NCI-H2171 treated with DMSO at 0.1 percent for 48 hours (cell line): ENCODE measurements at places on chromosomes 1 and 21.

- no peak for DNase-seq
Measured at GRCh38 chr21:42614396-42614795, 39.0 kb upstream of the PDE9A start.

DNA sequence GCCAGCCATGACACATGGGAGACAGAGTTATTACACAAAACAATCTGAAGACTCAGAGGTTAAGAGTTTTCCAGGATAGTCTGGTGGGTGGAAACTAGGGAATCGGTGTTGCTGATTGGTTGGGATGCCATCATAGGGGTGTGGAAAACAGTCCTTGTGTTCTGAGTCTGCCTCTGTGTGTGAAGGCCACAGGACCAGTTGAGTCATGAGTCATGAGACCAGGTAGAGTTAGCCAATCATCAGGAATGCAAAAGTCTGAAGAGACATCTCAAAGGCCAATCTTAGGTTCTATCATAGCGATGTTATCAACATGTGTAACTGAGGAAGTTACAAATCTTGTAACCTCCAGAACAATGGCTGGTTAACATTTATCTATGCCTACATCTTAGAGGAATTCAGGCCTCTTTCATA is 49.7 kb upstream of the NEK7 start:
- no peak for DNase-seq

- DNase-seq, result no peak
Measured at GRCh38 chr1:234731569-234732085, 121.6 kb upstream of the IRF2BP2 start.

DNA sequence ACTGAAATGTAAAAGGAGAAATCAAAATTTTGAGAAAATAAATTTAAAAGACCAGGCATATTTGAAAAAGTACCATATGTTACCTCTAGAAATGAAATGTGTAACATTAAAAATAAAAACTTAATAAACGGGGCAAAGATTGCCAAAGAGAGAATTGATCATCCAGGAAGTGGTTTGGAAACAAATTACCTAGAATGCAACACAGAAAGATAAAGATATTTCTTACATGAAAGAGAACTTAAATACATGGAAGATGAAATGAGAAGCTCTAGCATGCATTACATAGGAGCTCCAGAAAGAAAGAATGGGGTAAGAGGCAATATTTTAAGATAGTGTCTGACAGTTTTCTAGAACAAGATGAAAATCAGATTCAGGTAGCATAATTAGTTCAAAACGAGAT is 235.9 kb upstream of the IRF2BP2 start:
- DNase-seq, result no peak

DNA sequence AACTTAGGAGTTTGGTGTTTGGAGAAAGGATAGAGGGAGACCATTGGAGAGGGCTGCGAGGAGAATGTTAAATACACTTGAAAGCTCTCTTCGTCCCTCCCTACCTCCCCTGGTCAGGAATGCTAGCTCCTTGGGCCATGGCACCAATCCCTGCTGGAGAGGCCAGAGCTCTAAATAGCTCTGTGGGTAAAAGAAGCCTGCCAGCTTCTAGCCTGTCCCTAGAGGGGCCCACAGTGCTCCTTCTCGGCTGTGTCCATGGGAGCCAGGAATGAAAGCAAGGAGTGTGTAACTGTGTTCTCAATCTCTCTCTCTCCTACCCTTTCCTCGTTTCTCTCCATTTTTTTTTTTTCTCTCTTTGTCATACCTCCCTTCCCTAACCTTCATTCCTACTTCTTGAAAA is at the start of gene CCDC190:
CCDC190 (minus strand) TSS at position 75 of the 400 bp plus-strand sequence. CDS start 1,529 bp downstream, outside the sequence.
- DNase-seq, result no peak

DNA sequence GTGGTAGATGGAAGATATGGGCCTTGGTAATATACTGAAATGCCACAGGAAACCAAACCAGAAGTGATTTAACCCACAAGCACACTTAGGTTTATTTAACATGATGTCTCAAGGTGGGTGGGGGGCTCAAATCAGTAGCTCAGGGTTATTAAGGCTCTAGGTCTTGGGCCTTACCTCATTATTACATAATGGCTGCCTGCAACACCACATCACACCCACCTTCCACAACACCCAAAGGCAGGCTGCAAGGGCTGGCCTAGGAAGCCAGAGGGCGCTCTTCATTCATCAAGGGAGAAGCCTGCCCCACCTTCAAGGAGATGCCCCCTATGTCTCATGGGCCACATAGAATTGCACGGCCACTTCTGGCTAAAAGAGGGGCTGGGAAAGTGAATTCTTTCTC is 6.0 kb downstream of the TFF1 start:
- peak; percentile 25 for DNase-seq

DNA sequence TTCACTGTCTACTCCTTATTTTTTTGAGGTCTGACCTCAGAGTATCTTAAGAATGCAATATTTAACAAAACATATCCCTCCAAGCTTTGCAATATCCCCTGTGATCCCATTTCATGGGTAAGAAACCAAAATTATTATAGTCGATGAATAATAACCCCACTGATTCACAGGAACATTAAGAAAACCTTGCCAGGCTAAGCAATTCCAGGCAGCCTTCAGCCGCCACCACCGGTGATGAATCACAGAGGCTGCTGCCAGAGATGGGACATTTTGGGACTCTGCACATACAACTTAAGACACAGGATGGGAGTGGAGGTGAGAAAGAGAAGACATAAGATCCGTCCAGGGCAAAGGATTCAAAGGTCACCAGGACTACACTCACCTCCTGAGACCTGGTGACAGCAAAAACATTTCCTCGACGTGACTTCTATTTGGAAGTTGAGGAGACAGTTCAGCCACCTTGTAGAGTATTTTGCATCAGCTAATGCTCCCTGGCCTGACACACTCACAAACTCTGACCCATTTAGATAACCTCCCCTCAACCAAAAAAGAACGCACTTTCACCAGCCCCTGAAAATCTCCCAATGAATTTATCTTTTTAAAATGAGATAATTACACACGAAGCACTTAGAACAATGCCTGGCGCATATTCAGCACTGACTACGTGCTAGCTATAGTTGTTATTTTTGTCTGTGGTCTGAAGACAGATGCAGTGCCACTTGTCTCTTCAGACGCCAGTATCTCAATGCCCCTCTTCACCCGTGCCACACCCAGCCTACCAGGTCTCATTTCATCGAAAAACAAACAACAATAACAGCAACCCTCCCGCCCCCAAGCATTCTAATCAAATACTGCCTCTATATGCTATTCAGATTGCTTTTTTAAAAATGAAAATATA is 17.8 kb upstream of the OVAAL start:
- DNase-seq, result no peak

- no peak for DNase-seq
Measured at GRCh38 chr21:29233256-29233546, 65.5 kb upstream of the BACH1 start.

DNA sequence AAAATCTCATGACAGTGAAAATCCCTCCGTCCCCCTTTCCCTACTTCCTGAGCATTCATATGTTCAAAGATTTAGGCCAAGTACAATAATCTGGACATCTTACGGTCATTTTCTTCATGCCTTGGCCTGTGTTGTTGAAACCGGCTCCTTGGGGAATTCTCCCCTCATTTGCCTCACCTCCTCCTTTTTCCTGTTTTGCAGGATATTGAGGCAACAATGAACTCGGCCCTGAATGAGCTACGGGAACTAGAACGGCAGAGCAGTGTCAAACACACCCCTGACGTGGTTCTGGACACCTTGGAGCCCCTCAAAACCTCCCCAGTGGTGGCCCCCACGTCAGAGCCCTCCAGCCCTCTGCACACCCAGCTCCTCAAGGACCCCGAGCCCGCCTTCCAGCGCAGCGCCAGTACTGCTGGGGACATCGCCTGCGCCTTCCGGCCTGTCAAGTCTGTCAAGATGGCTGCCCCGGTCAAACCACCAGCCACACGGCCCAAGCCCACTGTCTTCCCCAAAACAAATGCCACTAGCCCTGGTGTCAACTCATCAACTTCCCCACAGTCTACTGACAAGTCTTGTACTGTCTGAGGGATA is 9.3 kb upstream of the IKBKE start:
- DNase-seq, result no peak

DNA sequence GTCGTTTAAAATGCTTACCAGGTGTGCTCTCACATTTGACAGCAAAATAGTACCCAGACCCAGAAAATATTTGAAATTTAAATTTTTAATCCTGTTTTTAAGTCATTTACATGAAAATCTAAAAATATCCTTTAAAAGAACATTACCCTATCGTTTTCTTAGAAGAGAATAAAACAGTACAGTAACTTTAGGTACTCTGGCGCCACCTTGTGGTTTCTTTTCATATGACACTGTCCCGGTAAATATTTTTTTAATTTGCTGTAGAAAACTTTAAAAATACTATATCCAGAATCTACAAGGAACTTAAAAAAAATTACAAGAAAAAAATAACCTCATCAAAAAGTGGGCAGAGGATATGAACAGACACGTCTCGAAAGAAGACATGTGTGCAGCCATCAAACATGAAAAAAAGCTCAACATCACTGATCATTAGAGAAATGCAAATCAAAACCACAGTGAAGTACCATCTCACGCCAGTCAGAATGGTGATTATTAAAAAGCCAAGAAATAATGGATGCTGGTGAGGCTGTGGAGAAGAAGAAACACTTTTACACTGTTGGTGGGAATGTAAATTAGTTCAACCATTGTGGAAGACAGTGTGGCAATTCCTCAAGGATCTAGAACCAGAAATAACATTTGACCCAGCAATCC is 129.2 kb downstream of the RGS21 start:
- peak; percentile 62 for DNase-seq

DNA sequence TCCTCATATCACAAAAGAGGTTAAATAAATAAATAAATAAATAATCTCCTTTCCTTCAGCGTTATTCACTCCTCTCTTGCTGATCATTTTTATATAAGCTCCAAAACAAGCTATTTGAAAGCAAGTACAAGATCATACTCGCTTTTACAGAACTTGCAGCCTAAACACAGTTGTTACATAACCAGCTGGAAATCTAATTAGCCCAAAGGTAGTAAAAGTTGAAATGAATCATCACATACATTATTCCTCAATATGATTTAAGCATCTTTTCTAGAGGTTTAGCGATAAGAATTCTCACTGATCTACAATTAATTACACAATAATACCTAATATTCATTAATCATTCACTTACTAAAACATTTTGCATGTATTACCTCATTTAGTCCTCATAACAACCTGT is 160.2 kb downstream of the COP1 start:
- DNase-seq, result no peak
